ENCODE measurements at places on chromosomes 16 and 17.

DNA sequence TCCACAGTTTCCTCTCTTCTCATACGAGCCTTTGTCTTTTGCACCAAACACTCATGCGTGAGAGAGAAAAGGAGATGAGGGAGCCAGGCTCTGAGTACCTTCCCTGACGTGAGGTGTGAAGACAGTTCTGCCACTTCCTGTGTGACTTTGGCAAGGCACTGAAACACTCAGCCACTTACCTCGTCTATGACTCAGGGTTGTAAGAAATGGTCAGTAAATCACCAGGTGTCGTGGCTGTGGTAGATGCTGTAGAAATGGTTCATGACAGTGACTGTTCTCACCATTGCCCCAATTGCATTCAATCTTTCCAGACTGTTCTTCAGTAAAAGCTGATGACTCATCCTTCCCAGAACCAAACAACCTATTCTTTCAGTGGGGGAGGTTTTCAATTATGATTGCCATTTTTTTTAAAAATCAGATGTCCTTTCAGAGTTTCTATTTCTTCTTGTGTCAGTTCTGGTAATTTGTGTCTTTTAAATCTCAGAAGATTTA, 49.2 kb upstream of the CBFA2T3 start:
- peak; percentile 13 for DNase-seq

DNA sequence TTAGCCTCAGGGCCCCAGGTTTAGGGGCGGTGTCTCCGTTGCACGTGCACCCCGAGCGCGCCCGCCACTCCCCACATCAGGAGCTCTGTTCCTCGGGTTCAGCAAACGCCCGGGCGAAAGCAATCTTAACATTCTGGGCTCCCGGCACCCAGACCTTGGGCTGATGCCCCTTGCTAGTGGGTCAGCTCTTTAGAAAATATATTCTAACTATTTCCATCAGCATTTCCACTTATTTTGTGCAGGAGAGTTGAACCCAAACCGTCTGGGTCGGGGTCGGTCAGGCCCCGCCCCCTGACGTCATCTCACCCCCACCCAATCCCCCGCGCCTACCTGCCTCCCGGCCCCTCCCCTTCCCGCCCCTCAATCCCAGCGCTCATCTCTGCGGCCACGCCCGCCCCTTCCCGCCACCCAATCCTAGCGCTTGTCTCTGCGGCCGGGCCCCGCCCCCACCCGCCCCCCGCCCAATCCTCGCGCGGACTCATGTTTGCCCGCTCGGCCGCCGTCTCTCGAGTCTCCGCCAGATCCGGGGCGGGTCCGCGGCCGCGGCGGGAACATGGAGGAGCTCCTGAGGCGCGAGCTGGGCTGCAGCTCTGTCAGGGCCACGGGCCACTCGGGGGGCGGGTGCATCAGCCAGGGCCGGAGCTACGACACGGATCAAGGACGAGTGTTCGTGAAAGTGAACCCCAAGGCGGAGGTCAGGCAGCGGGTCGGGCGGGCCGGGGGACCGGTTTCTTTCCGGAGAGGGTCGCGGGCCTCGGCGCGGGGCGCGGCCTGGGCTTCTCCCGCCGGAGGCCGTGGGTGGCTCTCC, at the start of gene FN3KRP:
Gene FN3KRP, plus strand, starts transcription at position 504 of the 808 bp plus-strand sequence. Its CDS starts 50 bp downstream, at position 554.
- peak; percentile 77 for DNase-seq

DNA sequence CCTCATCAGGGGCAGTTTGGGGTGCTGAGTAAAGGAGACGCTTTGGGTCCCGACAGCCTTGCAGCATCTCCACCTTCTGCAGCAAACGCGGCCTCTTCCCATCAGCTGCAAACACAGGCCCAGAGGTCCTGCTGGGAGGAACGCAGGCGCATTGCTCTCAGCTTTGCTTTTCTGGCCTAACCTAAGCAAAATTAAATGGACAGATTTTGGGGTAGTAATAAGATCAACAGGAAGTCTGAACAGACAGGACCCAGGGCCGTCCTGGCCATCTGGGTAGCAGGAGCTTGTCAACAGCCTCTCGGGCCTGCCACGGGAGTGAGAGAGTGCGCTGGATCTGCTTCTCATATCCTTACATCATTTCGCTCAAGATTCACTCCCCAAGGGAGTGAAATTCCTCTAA, 7.2 kb downstream of the NUBP1 start:
- DNase-seq: no peak

DNA sequence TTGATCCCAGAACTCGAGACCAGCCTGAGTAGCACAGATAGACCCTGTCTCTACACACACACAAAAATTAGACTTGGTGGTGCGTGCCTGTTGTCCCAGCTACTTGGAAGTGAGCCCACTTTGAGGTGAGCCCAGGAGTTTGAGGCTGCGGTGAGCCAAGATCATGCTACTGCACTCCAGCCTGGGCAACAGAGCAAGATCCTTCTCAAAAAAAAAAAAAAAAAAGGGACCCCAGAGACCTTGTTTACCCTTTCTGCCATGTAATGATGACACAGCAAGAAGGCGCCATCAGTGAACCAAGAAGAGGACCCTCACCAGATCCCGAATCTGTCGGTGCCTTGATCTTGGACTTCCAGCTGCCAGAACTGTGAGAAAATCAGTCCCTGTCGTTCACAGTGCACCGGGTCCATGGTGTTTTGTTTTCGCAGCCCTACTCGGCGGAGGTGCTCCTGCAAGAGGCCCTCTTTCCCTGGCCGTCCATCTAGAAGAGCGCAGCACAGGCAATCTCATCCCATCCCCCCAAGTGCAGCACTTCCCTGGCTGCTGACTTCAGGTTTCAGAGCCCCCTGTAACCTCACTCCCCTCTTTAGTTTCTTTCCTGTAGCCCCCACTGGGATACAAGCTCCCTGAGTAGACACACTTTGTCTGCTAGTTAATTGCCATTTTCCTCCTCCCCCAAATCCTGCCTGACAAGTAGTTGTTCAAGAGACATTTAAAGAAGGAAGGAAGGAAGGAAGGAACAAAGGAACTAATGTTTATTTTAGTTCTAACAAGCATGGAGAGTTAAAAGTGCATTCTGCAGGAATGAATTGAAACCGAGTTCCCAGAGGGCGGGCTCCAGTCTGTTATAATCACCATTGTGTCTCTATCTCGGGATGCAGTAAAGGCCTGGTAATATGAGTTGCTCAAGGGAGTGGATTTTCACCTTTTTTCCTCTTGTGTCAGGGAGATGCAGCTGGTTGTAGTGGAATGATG, 115.3 kb downstream of the SNX29 start:
- no peak for DNase-seq

DNA sequence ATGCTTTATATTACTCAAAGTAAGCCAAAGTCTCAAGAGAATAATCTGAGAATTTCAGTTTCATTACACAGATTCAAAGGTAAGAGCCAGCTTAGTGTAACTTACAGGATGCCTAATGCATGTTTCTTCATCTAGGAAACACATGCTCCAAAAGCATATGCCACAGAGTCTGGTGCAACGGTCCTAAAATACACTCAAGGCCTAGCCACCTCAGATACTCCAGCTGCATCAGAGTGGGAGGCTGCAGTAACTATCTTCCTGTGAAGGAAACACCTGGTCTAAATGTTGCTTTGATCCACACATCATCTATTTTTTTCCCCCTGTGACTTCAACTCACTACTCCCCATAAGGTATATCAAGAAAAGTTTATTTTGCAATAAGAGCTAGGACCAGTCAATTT, 51.6 kb upstream of the CORO6 start:
- DNase-seq: no peak

DNA sequence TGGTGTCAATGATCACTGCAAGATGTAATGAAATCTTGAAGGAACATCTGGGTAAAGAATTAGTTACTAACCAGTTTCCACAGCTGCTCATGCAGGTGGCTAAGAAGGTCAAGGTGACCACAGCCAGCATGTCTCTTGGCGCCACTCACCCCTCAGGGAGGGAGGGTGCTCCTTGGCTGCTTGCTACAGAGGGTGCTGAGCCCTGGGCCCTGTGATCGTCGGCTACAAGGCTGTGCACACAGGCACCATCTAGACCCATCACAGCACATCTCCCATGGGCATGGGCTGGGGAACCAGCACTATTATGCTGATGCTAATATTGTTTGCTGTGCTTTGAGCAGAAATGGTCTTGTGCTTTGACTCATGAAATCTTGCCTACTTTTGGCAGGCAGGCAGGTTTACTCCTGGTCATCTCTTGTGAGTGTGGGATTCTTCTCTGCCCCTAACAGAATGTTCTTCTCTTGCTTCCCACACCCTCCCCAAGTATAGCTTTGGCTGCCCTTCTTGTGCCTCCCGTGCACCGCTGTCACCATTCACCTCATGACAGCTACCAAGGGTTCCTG, 36.4 kb downstream of the TXNDC11 start:
- DNase-seq: no peak

GRCh38 chr17:50071692-50072091, 15.8 kb downstream of the ITGA3 start:
- DNase-seq: no peak

GRCh38 chr16:65235339-65236177, 113.7 kb upstream of the CDH11 start:
- no peak for DNase-seq
